ENCODE measurements at places on chromosomes 13 and 19.

DNA sequence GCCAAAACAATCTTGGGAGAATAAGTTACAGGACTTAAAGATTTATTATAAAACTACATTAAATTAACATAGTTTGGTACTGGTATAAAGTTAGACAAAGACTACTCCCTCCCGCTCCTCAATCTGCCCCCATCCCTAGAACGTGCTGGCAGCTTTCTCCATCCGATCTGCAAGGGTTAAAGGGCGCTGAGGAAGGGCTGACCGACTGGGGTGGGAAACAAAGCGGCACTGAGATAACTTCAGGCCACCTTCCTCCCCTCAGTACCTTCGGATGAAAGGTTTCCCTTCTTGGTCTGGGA, 790 bp upstream of the SUGT1 start:
- no peak for DNase-seq

GRCh38 chr13:33494596-33495204, 209.1 kb upstream of the STARD13 start:
- DNase-seq: no peak

DNA sequence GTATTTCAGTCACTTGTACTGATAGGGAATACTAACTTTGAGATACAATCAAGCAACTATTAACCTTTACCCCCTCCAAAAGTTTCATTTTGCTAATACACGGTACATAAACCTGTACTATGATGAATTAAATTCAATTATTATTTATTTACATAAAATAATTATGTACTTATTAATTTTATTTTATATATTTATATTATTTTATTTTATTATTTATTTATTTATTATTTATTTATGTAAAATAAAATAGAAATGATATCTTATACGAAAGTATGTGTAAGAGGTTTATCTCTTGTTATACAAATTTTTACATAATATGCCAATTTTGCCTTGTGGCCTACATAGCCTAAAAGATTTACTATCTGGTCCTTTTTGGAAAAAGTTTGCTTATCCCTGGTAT, 564.3 kb downstream of the SLITRK5 start:
- DNase-seq: no peak

GRCh38 chr19:49662011-49662410, 3.6 kb downstream of the IRF3 start:
- no peak for DNase-seq

DNA sequence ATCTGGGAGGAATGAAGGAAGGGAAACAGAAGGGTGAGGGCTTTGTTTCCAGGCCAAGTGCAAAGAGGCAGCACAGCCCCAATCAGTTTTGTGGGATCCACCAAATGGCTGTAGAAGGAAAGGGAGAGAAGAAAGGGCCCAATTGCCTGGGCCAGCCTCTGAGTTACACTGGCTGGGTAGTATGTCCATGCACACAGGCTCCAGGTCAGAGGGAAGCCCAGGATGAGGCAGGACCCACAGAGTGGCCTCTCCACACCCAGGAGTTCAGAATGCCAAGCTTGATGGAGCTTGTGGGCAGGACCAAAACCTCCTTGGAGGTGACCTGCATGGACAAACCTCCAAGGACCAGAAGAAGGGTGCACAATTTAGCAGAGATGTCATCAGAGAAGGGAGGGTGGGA, 178.2 kb upstream of the TSHZ3 start:
- DNase-seq: no peak

DNA sequence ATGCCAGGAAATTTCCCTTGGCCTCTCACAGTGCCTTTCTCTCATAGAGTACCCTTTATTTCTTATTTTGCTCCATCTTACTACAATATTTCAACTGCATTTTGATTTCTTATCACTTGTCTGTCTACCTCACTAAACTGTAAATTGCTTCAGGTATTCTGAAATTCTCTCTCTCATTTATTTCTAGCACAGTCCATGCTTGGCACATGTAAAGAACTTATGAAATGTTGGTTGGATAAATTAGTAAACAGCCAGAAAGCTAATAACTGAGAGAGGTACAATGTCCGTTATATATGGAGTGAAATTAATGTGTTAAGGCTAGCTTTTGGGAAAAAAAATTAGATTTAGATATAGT, 138.3 kb upstream of the RFC3 start:
- DNase-seq: no peak

DNA sequence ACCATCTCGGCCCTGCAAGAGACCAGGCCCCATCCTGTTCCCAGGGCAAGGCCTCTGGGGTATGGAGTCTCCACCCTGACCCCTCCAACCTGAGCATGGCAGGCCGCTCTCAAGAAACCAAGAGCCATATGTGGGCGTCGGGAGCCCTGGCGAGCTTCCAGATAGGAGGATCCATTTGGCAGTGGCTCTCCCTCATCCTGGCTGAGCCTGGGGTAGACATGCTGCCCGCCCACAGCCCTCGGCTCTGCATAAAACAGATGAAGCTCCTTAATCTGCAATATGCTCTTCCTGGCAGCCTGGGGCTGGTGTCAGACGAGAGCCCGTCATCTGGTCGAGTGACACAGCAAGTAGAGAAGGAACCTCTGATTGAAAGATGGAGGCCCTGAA, 6.1 kb downstream of the ATP13A1 start:
- no peak for DNase-seq

GRCh38 chr13:65744836-65745235, 1485.3 kb downstream of the PCDH9 start:
- DNase-seq: no peak

- no peak for DNase-seq
These were observed 64.1 kb downstream of the MRPL57 start for GRCh38 chr13:21240586-21240985.

GRCh38 chr19:3603121-3603811, 3.4 kb downstream of the TBXA2R start:
- no peak for DNase-seq

GRCh38 chr19:13010038-13010991, 15.0 kb downstream of the NFIX start:
- no peak for DNase-seq

- no peak for DNase-seq
These were observed 43.4 kb downstream of the ZNF493 start for GRCh38 chr19:21440321-21440720.

DNA sequence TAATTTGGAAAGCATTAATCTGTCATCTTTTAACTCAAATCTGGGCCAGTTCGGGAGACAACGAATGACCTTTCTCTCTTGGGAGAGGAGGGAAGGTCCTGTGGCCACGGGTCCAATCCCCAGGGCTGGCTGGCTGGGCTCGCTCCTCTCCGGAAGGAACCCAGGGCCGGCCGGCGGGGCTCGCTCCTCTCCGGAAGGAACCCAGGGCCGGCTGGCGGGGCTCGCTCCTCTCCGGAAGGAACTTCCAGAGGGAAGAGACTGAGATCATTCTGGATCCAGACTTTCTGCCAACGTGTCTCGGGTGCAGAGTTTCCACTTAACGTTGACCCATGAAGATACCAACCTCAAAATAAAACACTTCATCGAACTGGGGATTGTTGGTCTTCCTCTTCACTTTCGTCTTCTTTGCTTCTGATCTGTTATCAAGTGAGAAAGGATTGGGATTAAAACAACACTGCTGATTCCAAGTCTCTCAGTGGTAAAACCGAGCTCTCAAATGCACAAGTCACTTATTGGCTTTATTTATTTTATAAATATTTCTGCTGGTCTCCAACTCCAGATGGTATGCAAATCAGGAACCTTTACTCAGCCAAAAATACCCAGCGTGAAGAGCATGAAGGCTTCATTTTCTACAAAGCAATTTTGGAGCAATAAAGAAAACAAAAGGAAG, 53.3 kb upstream of the C13orf46 start:
- DNase-seq: no peak
